Activated CD4-positive, alpha-beta T cell treated with anti-CD3 and anti-CD28 coated beads, Interleukin-2, amount 50 U/mL, for 24 hours (primary cell): ENCODE measurements at places on chromosomes 4 and X.

- DNase-seq: no peak
These were observed 3.5 kb downstream of the BCOR start for GRCh38 chrX:40094041-40094899.

- DNase-seq: no peak
These were observed 7.6 kb downstream of the PRIMPOL start for GRCh38 chr4:184657144-184657543.

GRCh38 chrX:126900937-126901336 is 81.4 kb downstream of the PRR32 start:
- no peak for DNase-seq

DNA sequence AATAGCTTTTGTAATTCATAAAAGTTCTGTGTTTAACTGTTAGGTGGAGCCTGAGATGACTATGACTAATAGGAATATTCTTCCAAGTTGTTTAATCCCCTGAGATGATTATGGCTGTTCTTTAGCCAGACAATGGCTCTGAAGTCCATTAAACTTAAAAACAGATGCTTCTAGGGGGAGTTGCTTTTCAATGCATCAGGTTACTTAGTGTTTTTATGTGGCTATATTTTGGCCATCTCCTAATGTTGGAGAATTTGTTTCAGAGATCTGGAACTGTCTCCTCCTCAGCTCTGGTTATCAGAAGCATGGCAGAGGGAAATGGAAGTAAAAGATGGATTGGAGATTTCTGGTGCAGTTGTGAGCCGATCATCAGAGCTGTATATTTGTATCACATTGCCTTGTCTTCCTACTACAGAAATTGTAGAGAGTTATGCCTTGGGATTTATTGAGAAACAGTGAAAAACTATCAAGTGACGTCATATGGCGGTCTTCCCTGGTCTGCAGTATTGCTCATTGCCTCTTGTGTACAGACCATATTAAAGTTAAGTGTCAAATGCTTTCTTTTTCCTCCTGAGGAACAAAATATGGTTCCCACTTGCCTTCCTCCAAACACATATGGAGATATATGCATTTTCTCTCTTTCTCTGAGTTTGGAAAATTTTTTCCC is 29.8 kb downstream of the SGMS2 start:
- no peak for DNase-seq

- DNase-seq: no peak
These were observed 172.0 kb downstream of the FBXO8 start for GRCh38 chr4:174111422-174111821.

GRCh38 chrX:123476611-123477219 is 256.1 kb downstream of the THOC2 start:
- no peak for DNase-seq

DNA sequence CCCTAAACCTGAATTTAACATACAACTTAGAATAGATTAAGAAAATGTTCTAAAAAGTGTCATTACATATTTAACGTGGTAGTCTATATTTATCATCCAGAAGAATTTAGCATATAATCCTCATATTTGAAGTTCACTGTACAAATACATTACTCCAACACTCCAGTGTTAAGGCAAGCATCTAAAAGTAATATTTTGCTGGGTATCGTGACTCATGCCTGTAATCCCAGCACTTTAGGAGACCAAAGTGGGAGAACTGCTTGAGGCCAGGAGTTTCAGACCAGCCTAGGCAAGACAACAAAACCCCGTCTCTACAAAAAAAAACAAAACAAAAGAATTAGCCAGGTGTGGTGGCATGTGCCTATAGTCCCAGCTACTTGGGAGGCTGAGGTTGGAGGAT is 24.8 kb downstream of the LRBA start:
- no peak for DNase-seq

DNA sequence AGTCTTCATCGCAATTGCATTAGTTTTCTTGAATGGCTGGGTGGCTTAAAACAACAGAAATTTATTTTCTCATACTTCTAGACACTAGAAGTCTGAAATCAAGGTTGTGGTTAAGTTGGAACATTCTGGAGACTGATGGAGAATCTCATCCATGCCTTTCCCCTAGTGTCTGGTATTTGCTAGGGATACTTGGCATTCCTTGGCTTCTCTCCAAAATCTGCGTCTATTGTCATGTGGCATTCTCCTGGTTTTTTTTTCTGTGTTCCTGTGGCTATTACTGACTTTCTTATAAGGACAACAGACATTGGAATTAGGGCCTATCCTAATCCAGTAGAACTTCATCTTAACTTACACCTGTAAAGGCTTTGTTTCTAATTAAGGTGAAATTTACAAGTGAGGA is 272.8 kb upstream of the EPHA5 start:
- DNase-seq: no peak

- DNase-seq: no peak
These were observed 20.1 kb downstream of the SLC7A11 start for GRCh38 chr4:138222046-138222445.

DNA sequence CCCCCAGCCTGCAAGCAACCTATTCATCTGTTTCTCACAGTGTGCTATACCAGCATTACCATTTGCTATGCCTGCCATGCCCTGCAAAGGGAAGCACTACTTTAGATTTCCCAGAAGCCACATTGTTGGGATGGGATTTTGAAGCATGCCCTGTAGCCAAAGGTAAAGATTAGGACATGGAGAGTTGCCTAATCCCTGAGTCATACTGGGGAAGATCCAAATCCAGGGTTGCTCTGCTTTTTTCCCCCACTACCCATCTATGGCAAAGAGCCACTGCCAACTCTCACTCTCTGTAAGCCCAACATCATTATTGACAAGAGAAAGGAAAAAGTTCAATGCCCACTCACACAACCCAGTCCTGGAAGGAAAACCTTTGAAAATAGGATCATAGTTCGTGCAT is 36.7 kb upstream of the TMEM164 start:
- no peak for DNase-seq

GRCh38 chr4:57154926-57155325 is 44.7 kb upstream of the IGFBP7 start:
- no peak for DNase-seq

DNA sequence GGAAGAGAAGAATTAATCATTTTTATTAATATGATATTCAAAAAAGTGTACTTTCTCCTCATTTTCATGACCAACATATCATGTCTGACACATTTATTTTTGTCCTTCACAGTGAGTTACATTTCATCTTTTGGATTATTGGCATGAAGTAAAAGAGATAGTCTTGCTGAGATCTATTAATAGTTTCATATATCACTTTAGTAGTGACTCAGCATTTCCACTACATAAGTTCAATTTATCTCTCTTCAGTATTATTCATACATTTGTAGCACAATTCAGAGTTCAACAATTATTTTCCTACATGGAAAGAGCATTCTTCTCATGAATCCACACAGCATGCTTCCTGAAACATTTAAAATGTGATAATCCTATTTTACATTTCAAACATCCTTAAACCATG is 1461.1 kb downstream of the TECRL start:
- DNase-seq: no peak

DNA sequence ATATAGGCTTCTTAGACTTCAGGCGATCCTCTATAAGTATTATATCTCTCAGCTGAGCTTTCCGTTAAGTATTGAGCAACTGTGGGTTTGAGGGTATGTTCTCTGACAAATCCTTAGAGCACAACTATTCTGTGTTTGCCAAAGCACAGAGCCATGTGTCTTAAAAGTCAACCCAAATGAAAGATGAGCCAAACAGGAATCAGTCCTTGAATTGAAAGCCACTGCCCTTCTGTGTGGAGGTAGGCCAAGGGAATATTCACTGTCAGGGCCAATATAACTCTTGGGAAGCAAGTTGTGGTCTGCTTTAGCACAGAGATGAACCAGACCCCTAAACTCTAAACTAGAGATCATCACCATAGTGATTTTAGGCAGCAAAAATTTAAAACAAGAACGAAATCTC is 164.0 kb downstream of the STAG2 start:
- no peak for DNase-seq

GRCh38 chr4:57051095-57051494 is 59.1 kb downstream of the IGFBP7 start:
- DNase-seq: no peak

GRCh38 chrX:146615628-146616348 is 193.8 kb upstream of the CXorf51B start:
- DNase-seq: no peak

GRCh38 chrX:25067271-25068172 is 51.8 kb upstream of the ARX start:
- no peak for DNase-seq

- no peak for DNase-seq
These were observed 114.1 kb downstream of the TSPAN5 start for GRCh38 chr4:98544141-98544817.

DNA sequence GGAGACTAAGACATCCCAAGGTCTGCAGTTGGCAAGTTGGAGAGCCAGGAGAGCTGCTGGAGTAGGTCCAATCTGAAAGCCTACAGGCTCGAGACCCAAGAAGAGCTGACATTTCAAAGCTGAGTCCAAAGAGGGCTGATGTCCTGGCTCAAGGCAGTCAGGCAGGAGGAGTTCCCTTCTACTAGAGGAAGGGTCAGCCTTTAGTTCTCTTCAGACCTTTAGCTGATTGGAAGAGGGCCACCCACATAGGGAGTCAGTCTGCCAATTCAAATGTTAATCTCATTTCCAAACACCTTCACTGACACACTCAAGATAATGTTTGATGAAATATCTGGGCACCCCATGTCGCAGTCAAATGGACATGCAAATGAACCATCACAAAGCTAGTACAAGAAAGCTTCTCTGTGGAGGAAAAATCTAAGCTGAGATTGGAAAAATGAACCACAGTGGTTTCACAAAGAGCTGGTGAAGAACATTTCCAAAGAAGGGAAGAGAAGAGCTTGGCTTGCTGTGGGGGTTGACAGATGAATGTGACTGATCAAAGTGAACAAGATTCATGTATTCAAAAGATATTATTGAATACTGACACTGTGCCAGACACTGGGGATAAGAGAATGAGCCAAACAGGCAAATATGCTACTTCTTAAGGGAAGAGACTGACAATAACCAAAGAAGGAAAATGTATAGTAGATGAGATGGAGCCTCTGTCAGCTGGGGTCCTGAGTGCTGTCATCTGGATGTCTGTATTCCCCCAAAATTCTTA is 61.2 kb downstream of the STK32B start:
- no peak for DNase-seq

- no peak for DNase-seq
These were observed 3.6 kb upstream of the ASB11 start for GRCh38 chrX:15319075-15319474.

- DNase-seq: no peak
These were observed 37.4 kb upstream of the IL1RAPL1 start for GRCh38 chrX:28549838-28550237.
